ENCODE measurements at places on chromosomes 7 and 10. TPM values are rescaled to one million over a fixed set of nuclear protein-coding genes. Genes with fewer than 3 reads are reported as not detected.

LIPN gene
- 1.4 TPM for total RNA-seq

CCDC172 gene
- total RNA-seq = not detected

ASB10 gene
- not detected for total RNA-seq

SKIDA1 gene
- 0.44 TPM for total RNA-seq

PRR15 gene
- 0.92 TPM for total RNA-seq

PTF1A gene
- total RNA-seq = not detected

Measured in esophagus mucosa (tissue), 1 donor.